Kasumi-1 (cell line): ENCODE measurements at places on chromosomes 1 and 21.

DNA sequence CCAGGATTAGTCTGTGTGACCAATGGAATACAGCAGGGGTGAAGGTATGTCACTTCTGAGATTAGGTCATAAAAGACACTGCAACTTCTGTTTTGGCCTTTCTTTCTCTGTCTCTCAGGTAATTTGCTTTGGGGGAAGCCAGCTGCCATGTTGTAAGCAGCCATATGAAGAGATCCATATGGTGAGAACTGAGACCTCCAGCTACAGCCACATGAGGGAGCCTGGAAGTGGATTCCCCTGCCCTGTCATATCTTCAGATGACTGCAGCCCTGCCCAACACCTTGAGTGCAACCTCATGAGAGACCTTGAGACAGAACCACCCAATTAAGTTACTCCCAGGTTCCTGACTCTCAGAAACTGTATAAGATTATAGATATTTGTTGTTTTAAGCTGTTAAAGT is 70.1 kb upstream of the ESRRG start:
- DNase-seq: no peak

DNA sequence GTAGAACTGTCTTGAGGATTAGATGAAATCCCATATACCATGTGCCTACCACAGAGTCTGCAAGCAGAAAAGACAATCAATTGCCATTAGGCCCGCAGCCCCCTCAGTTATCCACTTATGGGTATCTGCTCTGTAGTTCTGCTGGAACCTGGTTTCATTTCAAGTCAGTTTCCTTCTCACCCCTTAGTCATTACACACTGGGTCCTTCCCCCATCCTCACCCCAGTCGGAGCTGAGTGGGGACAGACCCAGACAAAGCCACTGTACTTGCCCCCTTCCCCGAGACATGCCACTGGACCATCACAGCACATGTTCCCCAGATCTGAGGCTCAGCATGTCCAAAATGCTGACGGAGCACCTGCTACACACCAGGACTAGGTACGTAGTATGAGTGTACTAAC is 21.2 kb downstream of the PGLYRP3 start:
- DNase-seq: no peak

DNA sequence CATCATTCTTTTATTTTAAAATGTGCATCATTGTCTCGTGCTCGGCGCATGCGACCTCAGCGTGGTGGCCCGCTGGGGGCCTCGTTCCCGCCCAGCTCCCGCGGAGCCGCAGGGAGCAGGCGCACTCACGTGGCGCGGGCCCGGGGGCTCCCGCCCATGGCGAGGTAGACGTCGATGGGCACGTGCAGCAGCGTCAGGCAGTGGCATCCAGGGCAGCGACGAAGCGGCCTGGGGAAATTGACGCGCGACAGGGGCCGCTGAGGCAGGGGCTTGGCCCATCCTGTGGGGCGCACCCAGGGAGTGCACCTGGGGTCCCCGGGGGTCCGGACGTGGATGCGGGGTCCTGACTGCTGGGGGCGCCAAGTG is 994 bp downstream of the FAM229A start:
- DNase-seq: no peak

- DNase-seq: no peak
These were observed 36.6 kb downstream of the NIBAN1 start for GRCh38 chr1:184937729-184938128.

GRCh38 chr1:63980740-63981407 is 207.1 kb downstream of the ROR1 start:
- DNase-seq: no peak

GRCh38 chr1:200184196-200184595 is 156.7 kb downstream of the NR5A2 start:
- peak; percentile 96 for DNase-seq

- DNase-seq: no peak
These were observed 20.0 kb downstream of the S100A6 start for GRCh38 chr1:153515504-153516394.

- no peak for DNase-seq
These were observed 161.7 kb upstream of the EDN2 start for GRCh38 chr1:41646186-41646585.

DNA sequence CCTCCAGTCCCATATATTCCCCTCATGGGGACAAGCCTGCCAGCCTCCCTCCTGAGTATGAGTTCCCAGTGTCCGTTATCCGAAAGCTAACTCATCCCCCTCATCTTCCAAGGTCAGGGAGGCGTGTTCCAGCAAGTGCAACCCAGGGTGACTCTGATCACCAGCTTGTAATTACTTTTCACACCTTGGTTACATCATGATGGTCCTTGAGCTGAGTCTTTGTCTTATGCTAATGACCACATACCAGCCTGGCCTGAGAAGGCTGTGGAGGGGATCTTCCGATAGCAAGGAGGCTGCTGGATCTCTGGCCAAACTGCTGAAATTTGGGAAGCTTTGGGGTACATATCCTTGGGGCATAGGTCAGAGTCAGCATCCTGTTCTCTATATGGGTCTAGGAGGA is 99.6 kb downstream of the DDX20 start:
- DNase-seq: no peak

- DNase-seq: no peak
These were observed 3.6 kb downstream of the CR1L start for GRCh38 chr1:207648334-207649209.

DNA sequence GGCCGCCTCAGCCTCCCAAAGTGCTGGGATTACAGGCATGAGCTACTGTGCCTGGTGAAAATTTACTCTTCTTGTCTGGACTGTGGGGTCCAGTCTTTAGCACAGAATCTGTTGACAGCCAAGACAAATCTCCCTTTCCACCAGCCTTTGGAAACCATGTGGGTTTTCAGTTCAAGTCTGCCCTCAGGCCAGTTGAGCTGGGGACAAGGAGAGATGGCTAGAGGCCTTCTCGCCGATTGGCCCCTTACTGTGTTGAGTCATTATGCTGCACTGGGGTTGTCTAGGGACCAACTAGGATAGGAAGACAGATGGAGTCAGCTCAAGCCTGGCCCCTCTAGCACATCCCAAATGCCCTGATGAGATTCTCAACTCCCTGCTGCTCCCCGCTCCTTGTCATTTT is 8.6 kb upstream of the NKAIN1 start:
- no peak for DNase-seq

DNA sequence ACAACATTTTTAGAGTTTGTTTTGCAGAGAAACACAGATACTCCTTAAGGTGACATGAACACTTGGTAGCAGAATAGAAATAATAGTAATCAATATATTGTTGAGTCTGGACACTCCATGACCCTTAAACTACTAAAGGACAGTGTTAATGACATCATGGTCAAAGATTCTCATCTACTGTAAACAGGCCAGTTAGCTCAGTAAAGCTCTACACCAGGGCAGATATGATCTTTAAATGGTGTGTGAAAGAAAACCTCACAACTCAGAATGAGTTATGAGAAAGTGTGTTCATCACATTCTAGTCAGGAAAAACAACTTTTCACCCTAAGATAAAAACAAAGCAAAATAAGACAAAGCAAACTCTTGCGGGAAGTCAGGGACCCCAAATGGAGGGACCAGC is 58.1 kb upstream of the ADAMTS5 start:
- DNase-seq: no peak

- no peak for DNase-seq
These were observed 35.6 kb downstream of the LRRIQ3 start for GRCh38 chr1:74162333-74162732.

GRCh38 chr1:3322450-3323020 is 131.9 kb upstream of the ARHGEF16 start:
- no peak for DNase-seq

DNA sequence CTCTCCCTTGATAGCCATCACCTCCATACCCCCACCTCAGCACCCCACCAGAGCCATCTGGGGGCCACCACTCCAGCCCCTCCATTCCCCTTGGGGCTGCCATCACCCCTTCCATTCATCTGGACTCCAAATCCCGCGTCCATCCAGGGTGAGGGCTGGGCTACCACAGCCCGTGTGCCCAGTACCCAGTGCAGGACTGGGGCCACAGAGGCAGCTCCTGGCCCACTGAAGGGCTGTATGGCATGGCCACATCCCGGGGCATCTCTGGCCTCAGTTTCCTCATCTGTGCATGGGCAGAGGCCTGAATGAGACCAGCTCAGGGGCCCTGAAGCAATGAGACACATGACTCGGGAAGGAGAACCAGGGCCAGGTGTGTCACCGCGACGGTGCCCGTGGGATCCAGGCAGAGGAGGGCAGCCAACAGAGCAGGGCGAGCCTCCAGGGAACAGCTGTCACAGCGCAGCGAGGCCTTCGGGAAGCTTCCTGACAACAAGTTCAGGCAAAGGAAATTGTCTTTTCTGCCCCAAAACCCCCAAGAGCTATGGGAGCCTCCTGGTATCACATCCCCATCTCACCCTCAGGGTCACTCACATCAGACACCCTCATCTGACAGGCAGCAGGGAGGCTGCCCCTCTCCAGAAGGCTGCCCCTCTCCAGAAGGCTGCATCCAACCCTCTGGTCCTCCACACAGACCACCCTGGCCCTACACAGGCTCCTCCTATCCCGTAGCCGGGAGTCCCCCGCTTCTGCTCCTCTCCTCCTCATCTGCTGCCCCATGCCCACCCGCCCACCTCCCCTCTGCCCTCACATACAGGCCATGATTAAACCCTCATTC is 76.3 kb downstream of the MEGF6 start:
- DNase-seq: no peak

DNA sequence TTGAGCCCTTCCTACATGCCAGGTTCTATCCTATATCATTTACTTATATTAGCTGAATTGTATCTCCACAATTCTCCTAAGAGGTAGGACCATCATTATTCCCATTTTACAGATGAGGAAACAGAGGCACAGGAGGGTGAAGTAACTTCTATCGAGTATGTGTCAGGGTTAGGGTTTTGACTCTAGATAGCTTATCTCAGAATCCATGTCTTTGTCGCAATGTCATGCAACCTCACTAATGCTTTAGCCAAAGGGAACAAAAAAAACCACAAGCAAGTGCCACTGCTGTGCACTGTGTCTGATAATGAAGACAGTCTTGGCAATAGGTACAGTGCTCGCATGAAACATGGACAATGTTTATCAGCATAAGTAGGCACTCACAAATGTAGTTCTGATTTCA is 95.4 kb upstream of the CLDN14 start:
- DNase-seq: no peak

DNA sequence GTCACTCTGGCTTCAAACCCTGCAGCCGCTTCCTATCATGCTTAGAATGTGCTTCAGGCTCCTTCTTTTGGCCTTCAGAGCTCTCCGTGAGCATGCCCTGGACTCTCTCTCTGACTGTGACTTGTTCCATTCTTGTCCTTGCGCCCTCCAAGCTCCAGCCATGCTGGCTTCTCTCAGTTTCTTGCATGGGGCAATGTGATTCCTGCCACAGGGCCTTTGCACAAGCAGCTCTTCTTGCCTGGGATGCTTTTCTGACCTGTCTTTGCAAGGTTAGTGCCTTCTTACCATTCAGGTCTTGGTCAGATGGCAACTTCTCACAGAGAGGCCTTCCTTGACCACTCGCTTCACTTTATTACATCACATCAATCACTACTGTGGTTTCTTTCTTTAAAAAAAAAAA is 66.1 kb downstream of the NFASC start:
- no peak for DNase-seq

GRCh38 chr1:109444346-109444745 is 18.1 kb upstream of the PSMA5 start:
- no peak for DNase-seq

GRCh38 chr1:176193023-176193422 is 14.1 kb downstream of the COP1 start:
- DNase-seq: no peak

GRCh38 chr1:235424092-235424491 is 56.9 kb downstream of the TBCE start:
- no peak for DNase-seq

DNA sequence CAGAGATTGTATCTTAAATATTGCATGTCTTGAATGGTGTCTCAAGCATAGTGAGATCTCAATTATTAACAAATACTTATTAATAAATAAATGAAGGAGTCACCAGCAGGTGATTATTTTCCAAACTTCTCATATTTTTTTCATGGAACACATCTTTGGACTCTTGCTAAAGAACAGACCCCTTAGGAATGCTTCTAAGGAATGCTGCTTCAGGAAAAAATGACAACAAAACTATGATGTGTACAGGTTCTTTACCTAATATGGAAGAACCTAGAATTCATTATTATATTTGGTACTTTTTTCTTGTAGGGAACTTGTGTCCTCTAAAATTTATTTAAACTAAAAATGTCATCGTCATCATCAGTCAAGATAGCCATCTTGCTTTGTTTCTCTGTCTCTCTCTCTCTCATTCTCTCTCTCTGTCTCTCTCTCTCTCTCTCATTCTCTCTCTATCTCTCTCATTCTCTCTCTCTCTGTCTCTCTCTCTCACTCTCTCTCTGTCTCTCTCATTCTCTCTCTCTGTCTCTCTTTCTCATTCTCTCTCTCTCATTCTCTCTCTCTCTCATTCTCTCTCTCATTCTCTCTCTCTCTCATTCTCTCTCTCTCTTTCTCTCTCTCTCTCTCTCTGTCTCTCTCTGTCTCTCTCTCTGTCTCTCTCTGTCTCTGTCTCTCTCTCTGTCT is 63.0 kb upstream of the ETS2 start:
- DNase-seq: no peak

GRCh38 chr1:217540321-217540720 is 90.6 kb downstream of the GPATCH2 start:
- DNase-seq: no peak

- no peak for DNase-seq
These were observed 493.8 kb downstream of the TTLL7 start for GRCh38 chr1:83505148-83505547.
